ENCODE measurements at places on chromosomes 11 and 22.

DNA sequence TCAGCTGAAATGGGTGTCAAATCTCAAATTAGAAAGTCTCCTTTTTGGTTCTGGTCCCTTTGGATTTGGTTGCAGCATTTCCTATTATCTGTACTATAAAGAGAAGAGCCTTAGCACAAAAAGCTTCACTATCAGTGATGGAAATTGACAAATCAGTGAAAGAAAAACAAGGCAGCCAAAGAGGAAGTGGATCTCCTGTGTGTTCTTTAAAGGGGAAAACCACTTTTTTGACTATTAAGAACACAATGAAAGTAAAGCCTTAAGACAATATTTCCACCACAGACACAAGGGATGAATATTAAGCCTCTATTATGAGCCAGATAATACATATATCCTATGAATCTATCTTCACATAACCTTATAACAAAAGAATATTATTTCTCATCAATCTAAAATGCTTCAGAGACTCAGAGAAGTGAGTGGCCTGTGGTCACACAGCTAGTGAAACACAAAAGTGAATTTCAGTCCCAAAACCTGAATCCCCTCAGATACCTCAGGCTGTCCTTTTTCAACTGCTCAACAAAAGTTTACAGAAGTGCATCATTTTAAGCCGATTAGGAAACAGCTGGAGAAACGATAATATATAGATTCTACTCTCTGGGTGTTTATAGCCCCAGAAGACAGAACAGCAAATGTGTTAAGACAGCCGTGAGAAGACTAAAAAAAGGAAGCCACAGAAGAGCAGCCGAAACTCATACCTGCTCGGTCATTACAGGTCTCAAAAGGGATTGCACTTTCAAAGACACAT lies 24.4 kb upstream of the FSHB start:
- DNase-seq = no peak

DNA sequence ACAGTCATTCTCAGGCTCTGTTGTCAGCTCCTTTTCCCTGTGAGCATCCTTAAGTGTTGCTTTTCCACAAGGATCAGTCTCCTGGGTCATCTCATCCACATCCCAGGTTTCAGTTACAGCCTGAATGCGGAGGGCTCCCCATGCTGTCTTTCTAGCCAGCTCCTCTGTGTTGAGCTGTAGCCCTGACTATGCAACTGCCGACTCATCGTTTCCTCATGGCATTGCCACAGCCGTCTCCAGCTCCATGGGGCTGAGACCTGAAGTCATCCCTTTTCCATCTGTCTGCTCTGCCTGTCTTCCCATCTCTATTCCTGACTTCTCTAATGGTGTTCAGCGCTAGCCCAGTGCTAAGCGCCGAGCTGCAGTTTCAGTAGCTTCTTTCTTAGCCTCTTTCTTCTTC lies 11.8 kb downstream of the SAMM50 start:
- DNase-seq = no peak

DNA sequence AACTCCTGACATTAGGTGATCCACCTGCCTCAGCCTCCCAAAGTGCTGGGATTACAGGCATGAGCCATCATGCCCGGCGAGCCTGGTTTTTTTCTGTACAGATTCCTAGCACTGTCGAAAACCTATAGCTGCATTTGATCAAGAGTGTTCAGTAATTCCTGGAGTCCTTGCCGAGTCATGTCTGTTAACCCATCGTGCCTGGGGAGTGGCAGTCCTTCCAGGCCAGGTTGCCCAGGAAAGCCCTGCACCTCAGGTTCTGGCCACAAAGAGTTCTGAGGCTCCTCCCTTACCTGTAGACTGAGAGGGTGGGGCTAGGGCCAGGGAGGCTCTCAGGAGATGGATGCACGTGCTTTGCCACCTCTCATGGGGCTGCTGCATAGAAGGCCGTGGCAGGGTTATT lies 17.0 kb downstream of the YDJC start:
- DNase-seq = no peak

DNA sequence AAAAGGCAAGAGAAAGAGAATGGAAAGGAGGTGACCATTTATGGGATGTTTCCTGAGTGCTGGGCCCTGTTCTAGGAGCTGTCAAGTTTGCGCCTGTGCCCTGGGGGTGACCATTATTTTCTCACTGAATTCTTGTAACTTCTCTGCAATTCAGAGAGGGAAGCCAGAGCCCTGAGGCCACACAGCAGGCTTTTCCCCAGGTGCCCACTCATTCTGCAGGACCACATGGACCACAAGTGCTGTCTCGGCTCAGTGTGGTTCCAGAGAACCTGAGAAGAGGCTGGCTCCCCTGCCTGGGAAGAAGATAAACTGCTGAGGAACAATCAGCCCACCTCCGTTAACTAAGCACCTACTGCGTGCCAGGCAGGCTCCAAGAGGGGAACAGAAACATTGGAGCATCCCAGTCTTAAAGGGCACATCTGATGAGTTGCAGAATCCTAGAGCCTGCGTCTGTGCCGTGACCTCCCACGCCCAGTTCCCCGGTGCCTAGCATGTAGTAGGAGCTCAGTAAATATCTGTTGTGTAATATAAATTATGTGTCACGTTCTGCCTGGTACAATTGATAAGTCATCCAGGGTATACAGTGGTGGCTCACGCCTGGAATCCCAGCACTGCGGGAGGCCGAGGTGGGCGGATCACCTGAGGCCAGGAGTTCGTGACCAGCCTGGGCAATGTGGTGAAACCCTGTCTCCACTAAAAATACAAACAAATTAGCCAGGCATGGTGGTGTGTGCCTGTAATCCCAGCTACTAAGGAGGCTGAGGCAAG lies 31.6 kb upstream of the CRYBB3 start:
- DNase-seq = no peak

DNA sequence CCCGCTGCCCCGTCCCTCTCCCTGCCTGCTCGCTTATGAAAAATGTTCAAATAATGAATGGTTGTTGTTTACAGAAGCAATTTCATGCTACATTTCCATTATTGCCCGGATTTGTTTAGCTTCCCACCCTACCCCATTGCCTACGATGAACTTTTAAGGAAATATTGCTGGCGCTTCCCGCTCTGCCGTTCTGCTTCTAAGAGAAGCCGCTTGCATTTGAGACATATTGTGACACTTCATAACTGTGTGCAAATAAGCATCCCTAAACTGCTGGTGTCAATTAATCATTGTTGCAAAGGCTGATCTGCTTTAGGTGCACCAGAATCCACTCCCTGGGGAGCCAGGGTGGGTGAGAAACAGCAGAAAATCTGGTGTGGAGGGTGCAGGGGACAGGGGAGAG lies 52.3 kb upstream of the LMO1 start:
- no peak for DNase-seq

DNA sequence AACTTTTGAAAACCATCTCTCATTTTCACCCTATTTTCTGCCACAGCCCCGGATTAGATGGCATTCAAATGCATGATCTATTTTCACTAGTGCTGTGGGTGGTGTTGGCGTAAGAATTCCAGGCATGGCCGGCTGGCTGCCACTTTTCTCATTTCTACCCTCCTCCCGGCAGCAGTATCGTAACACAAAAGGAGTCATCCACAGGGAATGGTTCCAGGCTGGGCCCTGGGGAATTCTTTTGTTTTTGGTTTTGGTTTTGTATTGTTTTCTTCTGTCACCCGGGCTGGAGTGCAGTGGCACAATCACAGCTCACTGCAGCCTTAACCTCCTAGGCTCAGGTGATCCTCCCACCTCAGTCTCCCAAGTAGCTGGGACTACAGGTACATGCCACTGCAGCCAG lies 13.8 kb downstream of the JAML start:
- no peak for DNase-seq
